ENCODE measurements at places on chromosomes 1 and 21.
A peak's percentile ranks its signal among the peaks of the same experiment; 100 is the strongest.

- no peak for DNase-seq
Observed at GRCh38 chr1:20936216-20936615, 149.1 kb upstream of the HP1BP3 start.

- no peak for DNase-seq
Observed at GRCh38 chr1:71930511-71930910, 351.8 kb downstream of the NEGR1 start.

- no peak for DNase-seq
Observed at GRCh38 chr1:234656070-234656895, 46.3 kb upstream of the IRF2BP2 start.

GRCh38 chr21:37220433-37220980, 46.6 kb downstream of the VPS26C start:
- DNase-seq, result peak; percentile 54

DNA sequence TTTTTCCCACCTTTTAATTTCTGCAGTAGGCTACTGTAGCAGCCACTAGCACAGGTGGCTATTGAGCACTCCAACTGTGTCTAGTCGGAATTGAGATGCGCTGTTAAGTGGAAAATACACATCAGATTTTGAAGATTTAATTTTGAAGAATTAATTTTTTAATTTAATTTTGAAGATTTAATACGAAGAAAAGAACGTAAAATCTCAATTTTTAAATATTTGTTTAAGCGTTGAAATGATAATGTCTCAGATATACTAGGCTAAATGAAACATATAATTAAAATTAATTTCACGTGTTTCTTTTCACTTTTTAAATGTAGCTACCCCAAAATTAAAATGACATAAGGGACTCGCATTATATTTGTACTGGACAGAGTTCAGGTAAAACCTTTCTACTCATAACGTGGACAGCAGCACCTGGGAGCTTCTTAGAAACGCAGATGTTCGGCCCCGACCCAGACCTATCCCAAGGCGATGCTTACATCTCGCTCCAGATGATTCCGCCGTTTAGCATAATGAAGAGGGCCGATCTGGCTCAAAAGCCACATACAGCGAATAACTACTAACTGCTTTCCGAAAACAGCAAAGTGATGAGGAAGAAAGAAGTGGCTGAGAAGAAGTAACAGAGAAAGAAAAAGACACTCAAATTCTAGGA, 717 bp downstream of the CRYZL1 start:
- DNase-seq, result peak; percentile 3

DNA sequence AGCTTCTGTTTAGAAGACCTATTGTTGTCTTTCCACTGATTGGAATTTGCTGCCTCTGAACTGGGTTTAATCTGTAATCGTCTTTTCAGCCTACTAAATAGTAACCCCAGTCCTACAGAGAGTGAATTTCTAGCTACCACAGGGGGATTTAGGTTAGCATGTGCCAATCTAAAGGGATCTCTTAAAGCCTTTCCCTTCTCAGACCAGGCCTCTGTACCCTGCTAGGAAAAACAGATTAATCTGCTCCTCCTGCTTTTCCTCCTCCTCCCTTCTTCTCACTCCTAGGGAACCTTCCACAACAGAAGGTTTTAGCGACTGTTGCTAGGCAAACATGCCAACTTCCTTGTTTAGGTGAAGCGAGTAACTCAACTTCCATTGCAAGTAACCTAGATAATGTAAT, 1.3 kb upstream of the RC3H1 start:
- DNase-seq, result no peak

GRCh38 chr1:34361781-34362357, 185.2 kb downstream of the C1orf94 start:
- DNase-seq, result no peak

- peak; percentile 67 for DNase-seq
Observed at GRCh38 chr1:154867064-154867825, 2.8 kb downstream of the KCNN3 start.

DNA sequence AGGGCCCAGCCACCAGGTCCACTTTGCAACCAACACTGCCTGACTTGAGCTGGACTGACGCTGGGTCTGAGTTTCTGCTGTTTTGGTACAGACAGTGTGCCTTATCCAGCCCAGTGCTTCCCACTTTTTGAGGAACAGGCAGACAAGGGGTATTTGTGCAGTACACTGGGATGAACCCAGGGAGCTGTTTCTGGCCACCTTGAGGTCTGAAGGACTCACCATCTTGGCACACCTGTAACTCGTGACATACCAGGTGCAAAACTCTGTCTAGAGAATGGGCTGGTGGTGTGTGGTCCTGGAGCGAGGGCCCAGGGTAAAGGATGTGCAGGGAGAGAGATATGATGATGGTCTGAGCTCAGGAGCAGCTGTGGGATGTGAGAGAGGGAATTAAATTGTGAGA, 148.6 kb downstream of the PCP4 start:
- no peak for DNase-seq

DNA sequence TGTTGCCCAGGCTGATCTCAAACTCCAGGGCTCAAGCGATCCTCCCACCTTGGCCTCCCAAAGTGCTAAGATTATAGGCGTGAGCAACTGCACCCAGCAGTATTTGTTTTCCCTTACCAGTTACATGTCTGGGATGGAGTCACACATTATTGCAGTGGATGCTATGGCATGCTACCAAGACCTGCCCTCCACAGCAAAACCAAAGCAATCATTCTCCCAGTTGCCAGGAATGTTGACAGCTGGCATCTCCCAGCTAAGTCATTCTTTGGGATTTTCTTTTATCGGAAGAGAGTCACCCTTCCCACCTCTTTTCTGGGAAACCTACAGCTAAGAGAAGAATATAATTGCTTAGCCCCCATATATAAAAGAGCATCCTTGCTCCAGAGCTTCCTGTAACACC, 49.4 kb upstream of the RGS7 start:
- DNase-seq, result no peak

GRCh38 chr21:31929548-31929947, 56.7 kb downstream of the HUNK start:
- no peak for DNase-seq

- DNase-seq, result no peak
Observed at GRCh38 chr1:64836802-64837201, 91.9 kb downstream of the RAVER2 start.

- DNase-seq, result no peak
Observed at GRCh38 chr1:56712150-56712549, 67.0 kb downstream of the PRKAA2 start.

DNA sequence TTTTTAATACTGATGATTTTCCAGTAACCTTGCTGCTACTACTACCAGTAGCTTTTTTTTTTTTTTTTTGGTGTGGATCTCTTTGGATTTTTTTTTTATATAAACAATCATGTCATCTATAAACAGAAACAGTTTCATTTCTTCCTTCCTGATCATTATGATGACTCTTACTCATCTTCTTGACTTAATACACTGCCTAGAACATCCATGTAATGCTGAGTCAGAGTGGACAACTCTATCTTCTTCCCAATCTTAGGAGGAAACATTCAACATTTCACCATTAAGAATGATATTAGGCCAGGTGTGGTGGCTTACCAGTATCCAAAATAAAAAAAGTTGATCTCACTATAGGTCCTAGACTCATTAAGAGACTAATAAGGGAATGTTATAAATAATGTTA, 69.1 kb downstream of the RUSC1 start:
- no peak for DNase-seq

DNA sequence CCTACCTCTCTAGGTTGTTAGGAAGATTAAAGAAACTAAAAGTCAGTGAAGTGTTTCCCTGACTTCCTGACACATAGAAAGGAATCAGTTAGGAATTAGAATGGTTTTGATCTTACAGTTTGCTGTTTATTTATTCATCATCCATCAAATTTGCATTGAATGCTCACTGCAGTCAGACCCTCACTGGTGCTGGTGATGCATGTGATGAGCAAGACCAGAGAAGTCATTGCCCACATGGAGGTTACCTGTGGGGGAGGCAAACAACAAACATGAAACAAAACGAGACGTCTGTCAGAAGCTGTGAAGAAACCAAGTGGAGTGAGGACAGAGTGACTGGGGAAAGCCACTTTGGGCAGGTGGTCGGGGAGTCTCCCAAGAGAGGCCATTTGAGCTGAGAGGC, 6.4 kb downstream of the CTPS1 start:
- DNase-seq, result no peak

- DNase-seq, result no peak
Observed at GRCh38 chr1:201329286-201329685, 46.0 kb downstream of the PKP1 start.

DNA sequence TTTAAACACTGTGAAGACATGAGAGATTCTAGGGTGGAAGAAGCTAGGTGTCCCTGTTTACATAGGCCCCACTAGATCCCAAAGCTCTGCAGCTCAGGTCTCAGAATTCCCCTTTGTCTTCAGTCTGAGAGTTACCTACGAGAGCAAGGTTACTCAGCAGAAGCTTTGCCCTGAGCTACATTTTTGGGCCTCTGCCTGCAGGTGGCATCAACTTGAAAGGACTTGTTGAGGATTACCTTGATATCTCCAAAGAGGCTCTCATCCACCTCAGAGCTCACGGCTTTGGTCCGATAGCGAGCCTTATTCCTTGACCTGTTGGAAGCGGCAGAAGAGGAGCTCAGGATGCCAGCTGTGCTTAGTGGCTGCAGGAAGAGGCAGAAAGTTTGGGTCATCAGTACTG, 7.0 kb downstream of the CFAP45 start:
- DNase-seq, result no peak

DNA sequence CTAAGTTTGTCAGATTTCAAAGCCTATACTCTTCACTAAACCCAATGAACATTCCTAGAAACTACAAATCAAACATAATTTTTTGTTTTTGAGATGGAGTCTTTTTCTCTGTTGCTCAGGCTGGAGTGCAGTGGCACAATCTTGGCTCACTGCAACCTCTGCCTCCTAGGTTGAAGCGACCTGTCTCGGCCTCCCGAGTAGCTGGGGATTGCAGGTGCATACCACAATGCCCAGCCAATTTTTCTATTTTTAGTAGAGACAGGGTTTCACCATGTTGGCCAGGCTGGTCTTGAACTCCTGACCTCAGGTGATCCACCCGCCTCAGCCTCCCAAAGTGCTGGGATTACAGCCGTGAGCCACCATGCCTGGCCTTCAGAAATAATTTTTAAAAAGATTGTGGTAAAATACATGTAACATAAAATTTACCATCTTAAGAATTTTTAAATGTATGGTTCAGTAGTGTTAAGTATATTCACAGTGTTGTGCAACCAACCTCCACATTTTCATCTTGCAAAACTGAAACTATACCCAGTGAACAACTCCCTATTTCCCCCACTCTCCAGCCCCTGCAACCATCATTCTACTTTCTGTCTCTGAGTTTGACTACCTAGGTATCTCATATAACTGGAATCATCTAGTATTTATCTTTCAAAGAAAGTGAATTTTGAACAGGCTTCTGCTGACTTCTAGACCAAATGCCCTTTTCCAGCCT, 2.7 kb upstream of the CFAP141 start:
- DNase-seq, result no peak

GRCh38 chr1:25564777-25565574, 21.6 kb downstream of the LDLRAP1 start:
- peak; percentile 21 for DNase-seq

DNA sequence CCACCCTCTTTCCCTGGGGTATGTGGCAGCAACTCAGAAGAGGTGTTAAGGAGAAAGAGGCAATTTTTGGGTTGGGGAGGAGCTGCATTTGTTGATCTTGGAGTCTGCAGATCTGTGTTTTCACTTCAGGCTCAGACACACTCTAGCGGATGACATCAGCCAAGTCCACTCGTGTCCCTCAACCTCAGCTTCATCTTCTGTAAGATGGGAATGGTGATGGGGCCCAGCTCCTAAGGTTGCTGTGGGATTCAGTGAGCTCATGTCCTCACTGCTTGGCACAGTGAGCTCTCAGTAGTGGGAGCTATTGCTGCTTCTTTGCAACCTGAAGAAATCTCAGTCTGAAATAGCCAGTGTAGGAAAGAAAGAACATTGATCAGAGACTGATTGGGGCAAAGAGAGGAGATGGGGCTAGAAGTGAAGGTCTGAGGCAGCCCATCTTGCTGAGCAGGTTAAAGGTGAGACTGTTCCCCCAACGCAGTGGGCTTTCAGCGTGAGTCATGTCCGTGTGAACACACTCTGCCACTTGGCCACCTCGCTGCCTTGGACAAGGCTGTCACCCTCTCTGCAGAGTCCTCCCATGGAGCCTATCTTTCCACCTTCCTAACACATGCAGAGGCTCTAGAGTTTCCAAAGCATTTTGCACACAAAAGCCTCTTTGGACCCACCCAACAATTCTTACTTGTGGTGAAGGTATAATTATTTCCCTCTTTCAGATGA, 56.0 kb upstream of the CITED4 start:
- no peak for DNase-seq

- no peak for DNase-seq
Observed at GRCh38 chr1:46522969-46523320, 28.5 kb downstream of the KNCN start.

GRCh38 chr1:2119886-2120285, 69.7 kb downstream of the PRKCZ start:
- DNase-seq, result no peak

GRCh38 chr1:167713330-167714081, 8.3 kb upstream of the MPZL1 start:
- DNase-seq, result no peak

DNA sequence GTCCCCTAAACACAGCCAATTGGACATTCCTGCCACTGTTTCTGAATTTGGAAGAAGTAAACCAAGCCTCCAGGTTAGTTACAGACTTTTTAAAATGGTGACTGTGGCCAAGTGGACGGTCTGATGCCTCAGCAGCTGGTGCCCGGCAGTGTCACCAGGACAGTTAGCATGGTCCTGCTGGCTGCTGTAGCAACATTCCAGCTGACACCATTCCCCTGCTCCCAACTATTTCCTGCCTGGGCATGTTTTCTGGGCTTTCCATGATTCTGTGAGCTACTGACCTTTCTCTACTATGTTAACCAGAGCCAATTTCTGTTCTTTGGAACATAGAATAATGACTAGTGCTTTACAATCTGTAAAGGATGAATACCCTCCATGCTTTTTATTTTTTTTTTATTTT, 95.0 kb downstream of the TLR5 start:
- DNase-seq, result no peak

GRCh38 chr1:55546553-55546952, 331.4 kb upstream of the USP24 start:
- DNase-seq, result no peak

GRCh38 chr1:201288765-201289164, 5.5 kb downstream of the PKP1 start:
- DNase-seq, result no peak

GRCh38 chr1:234877761-234878160, 250.9 kb downstream of the TOMM20 start:
- DNase-seq, result no peak

DNA sequence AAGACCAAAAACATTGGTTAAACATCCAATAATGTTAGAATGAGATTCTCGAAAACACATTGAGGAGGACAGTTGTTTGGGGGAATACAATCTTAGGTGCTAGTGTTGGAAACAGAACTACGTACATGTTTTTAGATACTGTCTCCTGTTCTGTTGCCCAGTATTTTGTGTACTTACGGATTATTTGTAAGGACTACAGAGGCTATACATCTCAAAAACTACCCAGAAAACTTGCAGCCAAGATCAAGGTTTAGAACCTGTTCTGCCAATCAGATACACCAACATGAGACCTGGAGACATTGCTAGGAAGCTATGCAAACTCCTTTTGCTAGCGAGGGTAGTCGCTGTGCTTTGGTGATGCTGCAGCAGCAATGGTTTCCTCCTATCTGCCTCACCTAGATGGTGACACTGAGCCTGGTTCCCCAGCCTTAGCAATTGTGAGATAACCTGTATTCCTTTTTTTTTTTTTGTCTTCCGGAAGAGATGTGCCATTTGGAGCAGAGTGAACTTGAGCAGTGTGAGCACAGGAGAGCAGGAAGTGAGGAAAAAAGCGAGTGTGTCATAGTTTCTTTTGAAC, 21.8 kb downstream of the YBX1 start:
- no peak for DNase-seq

- peak; percentile 22 for DNase-seq
Observed at GRCh38 chr1:14970115-14970798, 183.3 kb upstream of the TMEM51 start.

GRCh38 chr21:43810505-43811261, 21.3 kb downstream of the RRP1 start:
- DNase-seq, result peak; percentile 95

Measured in activated CD4-positive, alpha-beta T cell treated with anti-CD3 and anti-CD28 coated beads, Interleukin-2, Interleukin-6, amounts not matched to agents 100 ng/mL and 50 ng/mL, durations not matched to agents 16 hours and 8 hours (primary cell).